ENCODE measurements at places on chromosomes 1 and 21.

DNA sequence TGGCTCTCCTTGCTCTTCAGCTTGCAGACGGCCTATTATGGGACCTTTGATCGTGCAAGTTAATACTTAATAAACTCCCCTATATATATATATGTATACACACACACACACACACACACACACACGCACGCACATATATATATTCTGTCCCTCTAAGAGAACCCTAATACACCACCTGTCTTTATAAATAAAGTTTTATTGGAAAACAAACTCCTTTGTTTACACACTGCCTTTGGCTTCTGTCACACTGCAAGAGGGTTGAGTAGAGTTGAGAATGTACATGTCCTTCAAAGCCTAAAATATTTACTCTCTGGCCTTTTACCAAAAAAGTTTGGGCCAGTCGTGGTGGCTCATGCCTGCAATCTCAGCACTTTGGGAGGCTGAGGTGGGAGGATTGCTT, 26.2 kb upstream of the SIM2 start:
- DNase-seq = no peak

- no peak for DNase-seq
Observed at GRCh38 chr1:30877205-30877912, 31.2 kb downstream of the SDC3 start.

- DNase-seq = no peak
Observed at GRCh38 chr1:203287898-203288297, 17.4 kb upstream of the BTG2 start.

DNA sequence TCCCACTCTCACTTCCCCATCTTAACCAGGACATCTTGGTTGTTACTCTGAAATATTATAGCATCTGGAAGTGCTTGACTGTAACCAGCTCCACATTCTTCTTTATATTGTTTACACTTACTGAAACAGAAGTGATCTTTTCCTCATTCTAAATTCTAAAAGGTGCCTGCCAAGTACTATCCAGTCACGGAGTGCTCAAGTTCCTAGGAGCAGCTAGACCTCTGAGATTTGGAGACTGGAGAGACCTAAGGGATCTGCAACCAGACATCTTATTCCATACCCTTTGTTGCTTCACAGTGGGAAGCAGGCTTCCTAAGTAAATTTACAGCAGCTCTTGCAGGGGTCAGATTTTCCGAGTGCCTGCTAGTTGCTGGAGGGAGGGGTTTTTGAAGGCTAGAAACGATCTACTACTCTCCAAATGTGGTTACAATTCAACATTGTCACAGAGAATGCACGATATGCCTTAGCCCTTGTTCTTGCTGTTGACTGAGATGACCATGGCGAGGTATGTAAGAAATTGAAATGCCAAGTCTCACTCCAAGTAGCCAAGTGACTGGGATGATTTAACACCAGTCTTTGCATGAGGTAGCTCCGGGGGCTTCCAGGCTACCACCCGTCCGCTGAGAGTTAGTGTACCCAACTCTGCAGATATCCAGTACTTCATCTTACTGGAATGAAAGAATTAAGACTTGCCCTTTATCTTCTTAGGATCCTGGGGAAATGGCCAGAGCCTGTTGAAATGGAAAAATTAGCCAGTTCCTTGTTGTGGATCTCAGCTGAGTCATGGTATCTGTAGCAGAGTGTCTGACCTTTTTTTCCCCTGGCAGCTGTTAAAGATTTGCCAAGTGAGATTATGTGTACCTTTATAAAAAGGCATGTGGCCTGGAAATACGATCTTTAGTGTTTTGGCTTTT, 150.8 kb downstream of the MAST2 start:
- no peak for DNase-seq

- no peak for DNase-seq
Observed at GRCh38 chr21:35382696-35383095, 333.6 kb upstream of the RUNX1 start.

- no peak for DNase-seq
Observed at GRCh38 chr1:173122958-173123852, 72.5 kb upstream of the TNFSF18 start.

- no peak for DNase-seq
Observed at GRCh38 chr1:212589446-212589845, 19.1 kb upstream of the ATF3 start.

DNA sequence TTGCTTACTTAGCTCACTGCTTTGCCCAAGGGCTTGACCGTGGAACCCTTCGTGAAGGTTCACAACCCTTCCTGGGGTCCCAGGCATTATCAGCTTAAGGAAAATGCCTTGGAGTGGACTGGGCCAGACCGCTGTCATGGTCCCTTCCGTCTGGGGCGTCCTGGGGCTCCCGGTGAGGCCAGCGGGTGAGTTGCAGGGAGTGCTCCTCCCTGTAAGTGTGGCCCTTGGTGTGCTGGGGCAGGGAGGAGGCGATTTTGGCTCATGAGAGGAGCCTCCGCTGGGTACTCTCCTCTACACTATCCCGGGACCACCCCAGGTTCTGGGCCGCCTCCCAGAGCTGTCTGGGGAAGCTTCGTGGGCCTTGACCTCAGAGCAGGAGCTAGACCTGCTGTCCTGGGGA, 48.1 kb downstream of the AJAP1 start:
- DNase-seq = no peak
